ENCODE measurements at places on chromosomes 12 and 14.

DNA sequence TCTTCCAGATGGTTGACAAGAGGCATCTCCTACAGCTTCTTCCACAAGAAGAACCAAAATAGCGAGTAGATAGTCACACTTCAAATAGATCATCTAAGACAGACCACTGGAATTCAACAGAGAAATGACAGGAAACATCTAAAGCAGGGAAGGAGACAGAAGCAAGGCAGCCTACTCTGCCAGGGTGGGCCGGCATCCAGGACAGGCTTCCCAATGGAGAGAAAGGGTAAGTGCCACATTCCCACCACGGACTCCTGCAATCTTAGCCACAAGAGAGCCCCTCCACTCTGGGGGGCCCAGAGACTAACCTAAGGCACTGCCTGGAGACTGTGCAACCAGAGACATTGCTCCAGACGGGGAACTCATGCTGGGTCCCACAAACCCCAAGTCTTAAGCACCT is 154.5 kb downstream of the NDUFA12 start:
- DNase-seq = no peak

DNA sequence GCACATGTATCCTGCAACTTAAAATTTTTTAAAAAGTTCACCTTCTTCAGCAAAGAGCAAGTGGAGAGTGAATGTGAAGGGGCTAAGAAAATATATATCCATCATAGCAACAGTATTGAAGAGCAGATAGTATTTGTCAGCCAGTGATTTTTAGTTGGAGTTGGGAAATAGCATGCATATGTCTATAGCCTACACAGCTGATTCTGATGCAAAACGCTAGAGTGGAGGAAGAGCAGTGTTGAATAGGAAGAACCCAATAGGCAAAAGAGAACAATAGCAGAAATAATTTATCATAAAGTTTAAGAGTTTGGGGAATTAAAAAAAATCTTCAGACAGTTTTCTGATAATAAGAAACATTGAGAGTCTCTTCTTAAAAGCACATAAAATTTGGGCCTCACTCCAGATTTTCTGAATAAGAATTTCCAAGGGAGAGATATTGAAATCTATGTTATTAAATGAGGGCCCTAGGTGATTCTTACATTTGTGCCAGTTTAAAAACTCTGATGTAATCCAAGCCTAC is 12.0 kb downstream of the PDE6H start:
- DNase-seq = no peak

DNA sequence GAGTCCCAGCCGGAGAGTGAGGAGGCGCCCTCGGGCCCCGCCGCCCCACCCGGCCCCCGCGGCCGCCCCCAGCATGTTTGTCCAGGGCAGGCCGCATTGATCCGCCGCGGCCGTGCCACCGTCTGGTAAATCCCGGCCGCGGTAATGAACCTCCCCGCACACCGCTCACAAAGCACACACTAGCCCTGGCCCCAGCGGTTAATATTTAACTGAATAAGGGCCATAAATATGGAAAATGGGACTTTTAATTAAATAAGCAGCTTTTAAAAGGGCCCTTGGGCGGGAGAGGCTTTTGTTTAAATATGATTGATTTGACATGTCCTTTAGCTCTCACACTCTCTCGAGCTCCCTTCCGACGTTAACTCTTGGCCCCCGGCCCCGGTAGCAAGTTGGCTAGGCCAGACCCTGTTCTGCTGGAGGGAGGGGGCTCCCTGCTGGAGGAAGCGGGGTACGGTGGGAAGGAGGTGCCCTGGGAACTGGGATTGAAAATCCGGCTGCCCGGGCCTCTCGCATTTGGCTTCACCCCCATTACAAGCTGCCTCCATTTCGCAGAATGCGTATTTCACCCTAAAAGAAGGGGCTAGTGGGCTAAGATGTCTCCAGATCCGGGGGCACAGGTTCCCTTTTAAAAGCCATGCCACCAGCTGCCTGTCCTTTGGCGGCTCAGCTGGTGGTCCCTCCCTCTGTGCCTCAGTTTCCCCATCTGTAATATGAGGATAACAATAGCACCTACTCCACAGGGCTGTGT is 199.8 kb downstream of the RBM19 start:
- no peak for DNase-seq

GRCh38 chr14:61927060-61927459 is 164.8 kb downstream of the SNAPC1 start:
- DNase-seq = no peak

DNA sequence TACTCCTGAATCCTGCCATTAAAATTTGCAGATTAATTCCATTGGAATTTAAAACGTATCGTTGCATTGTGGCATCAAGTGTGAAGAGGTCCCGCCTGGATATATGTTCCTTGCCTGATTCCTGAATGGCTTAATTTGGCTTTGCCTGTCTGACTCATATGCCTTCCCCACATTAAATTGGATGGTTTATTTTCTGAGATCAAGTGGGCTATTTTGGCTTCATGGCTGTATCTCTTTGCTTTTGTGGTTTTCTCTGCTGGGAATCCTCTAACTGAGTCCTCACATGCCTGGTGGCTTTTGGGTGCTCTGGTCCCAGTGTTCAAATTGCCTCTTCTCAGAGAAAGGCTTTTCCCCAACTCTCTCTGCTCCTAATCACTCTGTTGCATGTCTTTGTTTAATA is 127.9 kb upstream of the DYRK2 start:
- DNase-seq = no peak

DNA sequence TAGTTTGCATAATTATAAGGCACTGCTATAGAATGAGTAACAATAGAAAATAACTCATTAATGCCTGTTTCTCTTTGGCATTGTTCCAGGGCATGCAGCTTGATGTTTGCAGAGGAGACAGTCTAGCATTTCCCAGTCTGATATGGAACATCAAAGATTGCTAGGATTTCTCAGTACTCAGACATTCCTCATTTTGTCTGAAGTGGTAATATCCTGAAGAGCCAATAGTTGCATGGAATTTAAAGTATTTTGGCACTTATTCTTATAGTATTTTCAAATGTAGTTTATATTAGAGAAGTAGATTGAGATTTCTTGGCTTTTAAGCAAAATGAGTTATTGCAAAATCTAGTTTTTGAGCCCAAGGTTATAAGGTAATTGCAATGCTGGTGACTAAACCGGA is 337.3 kb upstream of the E2F7 start:
- DNase-seq = no peak

DNA sequence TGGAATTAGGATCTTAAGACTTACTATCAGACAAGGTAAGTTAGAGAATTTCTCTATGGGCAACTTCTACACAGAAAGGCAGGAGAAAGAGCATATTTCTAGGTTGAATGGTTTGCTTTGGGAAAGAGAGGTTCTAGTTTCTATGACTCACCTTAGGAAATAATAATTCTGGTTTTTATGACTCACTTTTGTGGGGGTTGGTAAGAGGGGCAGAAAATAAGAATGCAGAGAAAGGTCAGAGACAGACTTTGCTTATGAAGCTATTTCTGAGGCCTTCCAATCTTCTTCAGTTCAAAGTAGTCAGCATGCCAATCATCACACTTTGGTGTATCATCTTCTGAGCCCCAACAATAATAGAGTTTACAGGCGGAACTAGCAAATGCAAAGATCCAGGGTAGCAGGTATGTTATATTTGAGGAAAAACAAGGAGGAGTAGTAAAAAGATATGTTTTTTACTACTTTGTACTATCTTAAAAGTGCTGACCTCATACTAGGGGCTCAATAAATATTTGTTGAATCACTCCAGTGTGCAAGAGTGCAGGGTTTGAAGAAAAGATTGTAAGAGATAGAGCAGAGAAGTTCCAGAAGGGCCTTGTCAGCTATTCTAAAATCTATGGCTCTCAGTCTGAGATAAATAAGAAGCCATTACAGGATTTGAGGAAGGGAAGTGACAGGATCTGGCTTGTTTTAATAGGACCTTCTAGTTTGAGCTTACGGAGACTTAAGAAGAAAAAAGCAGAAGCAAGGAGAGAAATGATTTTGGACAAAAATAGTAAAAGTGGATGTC is 56.7 kb upstream of the LRFN5 start:
- no peak for DNase-seq
